ENCODE measurements at places on chromosomes 3 and 15.

GRCh38 chr3:46725621-46726314 lies 8.1 kb upstream of the PRSS50 start:
- DNase-seq, result no peak

- no peak for DNase-seq
Observed at GRCh38 chr15:66721954-66722353, 19.9 kb downstream of the SMAD6 start.

- no peak for DNase-seq
Observed at GRCh38 chr3:10676905-10677304, 139.1 kb upstream of the SLC6A11 start.

GRCh38 chr15:99453637-99454030 lies 112.2 kb upstream of the MEF2A start:
- DNase-seq, result no peak

DNA sequence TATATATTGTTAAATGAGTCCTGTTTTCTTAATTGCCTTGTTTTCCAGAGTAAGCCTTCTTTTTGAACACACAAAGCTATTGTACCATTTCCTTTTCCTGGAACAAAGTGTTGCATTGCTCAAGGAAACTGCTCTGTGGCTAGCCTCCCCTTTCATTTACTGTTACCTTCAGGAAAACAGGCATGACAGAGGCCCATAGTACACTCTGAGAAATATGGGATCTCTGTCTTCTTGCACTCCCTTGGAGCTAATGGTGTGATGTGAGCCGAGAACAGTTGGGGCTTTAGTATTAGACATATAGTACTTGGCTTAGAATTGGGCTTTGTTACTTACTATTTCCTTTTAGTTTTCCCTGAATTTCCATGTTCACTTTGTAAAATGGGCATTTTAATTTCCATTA lies 193.7 kb downstream of the GHSR start:
- no peak for DNase-seq

DNA sequence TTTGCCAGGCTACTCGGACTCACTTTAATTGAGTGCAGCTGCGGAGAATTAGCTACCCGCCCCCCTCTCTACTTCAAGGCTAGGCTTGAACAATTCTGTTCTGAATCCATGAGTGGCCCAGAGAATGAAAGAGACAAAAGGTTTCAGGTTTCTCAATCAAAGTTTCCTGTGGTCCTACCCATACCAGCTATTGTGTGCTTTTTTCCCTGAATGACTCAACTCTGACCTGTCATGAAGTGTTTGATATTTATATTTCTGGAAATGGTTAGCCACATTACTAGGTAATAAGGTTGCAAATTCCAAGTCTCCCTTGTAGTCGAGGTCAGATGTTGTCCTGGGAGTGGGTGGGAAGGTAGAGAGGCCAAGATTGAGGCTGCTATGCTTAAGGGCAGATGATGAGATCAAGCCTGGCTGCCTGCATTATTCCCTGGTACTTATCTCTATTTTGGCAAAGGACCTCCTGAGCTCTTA lies 392.7 kb upstream of the TBL1XR1 start:
- no peak for DNase-seq

DNA sequence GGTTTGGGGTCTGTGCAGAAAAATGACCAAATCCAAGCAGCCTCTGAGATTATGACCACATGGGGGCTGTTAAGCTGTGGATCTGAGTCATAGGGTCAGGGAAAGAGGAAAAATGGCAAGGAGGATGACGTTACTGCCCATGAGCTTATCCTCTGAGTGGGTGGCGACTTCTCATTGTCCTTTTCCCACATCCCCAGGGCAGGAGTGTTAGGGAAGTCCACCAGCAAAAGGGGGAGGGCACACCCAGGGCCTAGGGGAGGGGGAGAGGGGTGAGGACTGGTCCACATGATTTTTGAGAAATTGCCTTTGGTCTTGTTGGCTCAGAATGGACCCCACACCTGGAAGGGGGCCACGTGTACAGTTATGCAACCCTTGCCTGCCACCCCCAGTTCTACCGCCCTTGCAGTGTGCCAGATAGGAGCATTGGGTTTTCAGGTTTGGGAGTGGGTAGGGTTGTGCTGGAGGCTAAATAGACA lies 2.6 kb downstream of the CD276 start:
- DNase-seq, result no peak
